ENCODE measurements at places on chromosomes 6 and 20.

DNA sequence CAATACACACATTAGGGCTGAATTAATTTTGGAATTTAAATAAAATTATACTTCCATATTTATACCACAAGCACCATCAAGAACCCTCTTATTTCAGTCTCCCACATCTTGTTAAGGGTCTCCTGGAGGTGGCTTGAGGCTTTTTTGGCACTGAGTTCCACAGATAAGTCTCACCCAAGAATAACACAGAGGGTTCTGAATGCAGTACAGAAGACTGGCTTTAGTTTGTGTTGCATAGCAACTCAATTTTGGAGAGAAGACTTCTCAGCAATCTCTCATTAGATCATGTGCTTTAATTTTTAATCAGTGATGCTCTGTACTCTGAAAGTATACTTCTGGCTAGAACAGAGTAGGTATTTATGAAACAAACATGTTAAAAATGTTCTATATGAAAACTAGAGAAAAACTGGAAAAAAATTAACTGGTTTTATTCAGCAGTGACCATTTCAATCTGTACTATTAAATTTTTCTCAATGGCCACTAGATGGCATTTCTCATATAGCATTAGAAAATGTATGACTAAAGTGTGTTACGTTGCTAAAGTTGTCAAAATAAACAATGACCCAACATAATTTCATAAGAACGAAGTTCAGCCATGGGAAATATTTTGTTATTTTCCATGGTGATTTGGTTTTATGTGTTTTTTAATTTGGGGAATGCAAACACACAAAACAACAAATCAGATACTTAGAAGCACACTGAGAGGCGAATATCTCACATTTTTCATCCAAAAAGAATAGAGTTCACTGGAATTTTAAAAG is 32.7 kb upstream of the MAP7 start:
- DNase-seq: peak; percentile 5

- no peak for DNase-seq
These were observed 174.0 kb upstream of the QKI start for GRCh38 chr6:163240556-163240955.

GRCh38 chr6:87395431-87395830 is 12.3 kb upstream of the CFAP206 start:
- DNase-seq: no peak

- no peak for DNase-seq
These were observed 482.3 kb upstream of the MANEA start for GRCh38 chr6:95094751-95095663.

DNA sequence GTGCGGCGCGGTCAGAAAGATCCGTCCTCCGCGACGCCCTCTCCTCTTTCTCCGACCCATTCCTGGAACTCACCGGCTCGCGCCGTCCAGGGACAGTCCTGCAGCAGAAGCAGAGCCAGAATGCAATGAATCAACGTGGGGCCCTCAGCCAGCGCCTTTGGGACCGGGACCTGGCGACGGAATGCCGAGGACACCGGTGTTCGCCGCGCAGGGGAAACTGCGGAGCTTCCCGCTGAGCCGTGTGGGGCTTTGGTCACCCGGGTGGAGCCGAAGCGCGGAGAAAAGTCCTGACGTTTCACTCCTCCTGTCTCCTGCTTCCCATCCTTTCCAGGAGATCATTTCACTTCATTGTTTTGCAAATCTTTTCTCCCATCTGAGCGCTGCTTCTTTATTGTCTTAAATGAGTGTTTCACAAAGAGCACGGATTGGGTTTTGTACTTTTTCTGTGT is 26.5 kb downstream of the ULBP1 start:
- DNase-seq: no peak

GRCh38 chr6:55388211-55388610 is 60.9 kb downstream of the GFRAL start:
- no peak for DNase-seq

GRCh38 chr20:37987602-37988290 is 45.5 kb downstream of the TTI1 start:
- DNase-seq: no peak

DNA sequence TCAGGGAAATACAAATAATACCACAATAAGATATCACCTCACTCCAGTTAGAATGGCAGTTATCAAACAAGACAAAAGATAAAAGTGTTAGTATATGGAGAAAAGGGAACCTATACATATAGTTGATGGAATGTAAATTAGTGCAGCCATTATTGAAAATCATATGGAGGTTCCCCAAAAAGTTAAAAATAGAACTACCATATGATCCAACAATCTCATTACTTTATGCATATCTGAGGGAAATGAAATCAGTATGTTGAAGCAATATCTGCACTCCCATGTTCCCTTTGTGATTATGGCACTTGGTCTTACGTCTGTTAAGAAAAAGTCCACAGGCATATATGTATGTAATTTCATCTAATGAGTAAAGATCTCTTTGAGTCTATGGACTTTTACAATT is 96.9 kb downstream of the STXBP5 start:
- no peak for DNase-seq
